Ammon's horn (tissue), 1 donor: ENCODE measurements at places on chromosomes 1 and 21.

- DNase-seq: no peak
Observed at GRCh38 chr1:30696831-30697230, 26.6 kb downstream of the MATN1 start.

DNA sequence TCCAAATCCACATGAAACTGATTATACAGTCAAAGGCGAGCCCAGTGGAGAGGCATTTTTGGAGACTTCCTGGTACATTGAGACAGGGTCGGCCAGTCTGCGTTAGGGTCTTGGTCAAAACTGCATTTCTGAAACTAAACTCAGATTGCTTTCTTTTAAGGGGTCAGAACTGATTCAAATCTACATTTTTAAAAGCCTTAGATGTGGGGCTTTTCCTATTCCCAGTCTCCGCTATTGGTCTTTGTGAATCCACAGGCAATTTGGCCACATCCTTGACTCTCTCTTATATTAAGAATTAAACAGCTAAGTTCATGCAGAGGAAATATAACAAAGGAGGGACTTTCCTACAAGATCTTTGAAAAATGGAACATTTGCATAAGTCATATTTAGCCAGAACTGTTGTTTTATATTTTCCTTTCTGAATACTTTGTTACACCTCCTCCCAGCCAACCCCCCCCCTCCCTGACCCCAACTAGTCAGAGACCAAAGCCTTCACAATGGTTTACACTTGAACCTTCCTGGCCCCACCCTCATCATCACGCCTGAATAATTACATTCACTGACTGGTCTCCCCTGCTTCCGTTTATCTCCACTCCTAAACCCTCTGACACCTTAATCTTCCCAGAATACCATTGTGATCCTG, 30.9 kb downstream of the SELL start:
- DNase-seq: no peak

DNA sequence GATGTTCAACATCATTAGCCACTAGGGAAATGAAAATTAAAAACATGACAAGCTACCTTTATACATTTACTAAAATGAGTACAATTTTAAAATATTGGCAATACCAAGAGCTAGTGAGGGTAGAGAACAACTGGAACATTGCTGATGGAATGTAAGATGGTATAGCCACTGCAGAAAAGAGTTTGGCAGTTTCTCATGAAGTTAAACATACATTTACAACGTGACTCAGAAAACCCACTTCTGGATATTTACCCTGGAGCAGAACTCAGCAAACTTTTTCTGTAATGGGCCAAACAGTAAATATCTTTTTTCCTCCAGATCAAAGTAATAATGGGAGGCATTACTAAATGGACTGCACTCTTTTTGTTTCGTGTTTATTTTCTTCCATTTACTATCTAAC, 22.1 kb downstream of the LPGAT1 start:
- no peak for DNase-seq

DNA sequence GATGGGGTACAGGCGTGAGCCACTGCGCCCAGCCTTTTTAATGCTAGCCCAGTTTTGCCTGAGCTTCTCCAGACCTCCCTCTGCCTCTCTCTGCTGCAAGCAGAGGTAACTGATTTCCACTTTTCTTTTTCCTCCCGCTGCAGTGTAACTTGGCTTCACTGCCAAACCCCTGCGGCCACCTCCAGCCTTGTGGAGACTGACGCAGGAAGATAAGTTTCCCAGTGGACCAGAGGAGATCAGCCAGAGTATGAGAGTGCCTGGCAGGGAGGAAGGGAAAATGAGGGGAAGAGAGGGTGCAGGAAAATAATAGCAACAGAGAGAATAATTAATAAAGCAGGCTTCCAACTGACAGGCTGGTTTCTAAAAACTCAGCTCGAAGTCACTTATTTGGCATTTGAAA, 143.7 kb downstream of the PCNX2 start:
- DNase-seq: no peak

DNA sequence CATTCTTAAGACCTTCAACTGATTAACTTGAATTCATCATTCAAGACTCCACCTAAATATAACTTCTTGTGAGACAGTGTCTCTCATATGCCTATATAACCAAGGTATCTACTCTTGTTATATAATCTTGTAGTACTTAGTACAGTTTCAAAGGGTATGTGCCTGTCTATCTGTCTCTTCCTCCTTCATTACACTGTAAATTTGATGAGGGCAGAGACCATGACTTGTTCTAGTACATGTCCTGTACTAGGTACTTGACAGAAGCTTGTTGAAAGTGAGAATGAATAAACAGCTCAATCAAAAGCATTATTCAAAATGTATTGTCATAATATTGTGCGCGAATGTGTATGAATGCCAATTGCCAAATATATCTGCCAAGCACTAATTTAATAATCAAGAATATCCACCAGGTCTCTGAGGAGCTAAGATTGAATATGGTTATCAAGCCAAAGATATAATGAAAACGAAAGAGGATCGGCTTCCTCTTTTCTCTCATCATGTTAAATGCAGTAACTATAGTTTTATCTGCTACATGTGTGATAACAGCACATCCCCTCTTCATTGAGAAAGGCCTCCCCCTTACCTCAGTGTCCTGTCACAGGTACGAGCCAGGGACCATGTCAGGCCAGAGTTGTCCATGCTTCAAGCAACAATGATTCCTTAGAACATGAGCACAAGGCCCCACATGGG, 117.3 kb downstream of the UCHL5 start:
- DNase-seq: no peak

- DNase-seq: no peak
Observed at GRCh38 chr1:234918181-234918841, 210.3 kb downstream of the TOMM20 start.

DNA sequence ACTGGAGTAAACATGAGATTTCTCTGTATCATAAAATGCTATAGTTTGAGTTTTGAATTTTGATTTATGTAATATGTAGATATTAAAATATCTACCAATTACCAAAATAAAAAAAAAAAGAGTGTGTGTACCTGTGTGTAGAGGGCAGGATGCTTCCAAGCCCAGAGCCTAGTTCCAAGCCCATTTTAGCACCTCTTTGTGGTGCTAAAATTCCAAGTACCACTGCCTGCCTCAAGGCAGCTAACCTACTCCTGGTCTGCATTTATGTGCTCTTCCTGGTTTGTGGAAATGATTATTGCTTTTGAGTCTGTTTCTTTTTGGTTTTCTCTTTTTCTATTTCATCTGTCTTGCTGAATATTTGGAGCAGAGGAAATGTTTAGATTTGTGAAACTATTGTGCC, 8.7 kb upstream of the POU2F1 start:
- DNase-seq: no peak

DNA sequence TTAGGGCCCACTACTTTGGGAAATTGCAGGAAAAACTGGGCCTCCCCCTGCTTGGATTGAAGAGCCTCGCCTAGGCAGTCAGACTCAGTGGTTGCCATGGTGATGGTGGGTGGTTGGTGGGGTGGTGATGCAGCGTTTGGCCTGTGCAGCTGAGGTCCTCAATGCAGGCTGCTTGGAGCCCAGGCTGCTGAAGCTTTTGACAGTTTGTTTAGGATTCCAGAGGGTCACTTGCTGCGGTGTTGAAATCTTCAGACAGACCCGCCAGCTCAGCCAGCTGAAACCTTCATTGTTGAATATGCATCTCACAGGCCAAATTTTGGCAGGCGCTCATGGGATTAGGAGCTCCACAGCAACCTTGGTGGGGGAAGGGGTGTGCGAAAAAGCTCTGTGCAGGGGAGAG, 67.9 kb downstream of the CACNA1E start:
- peak; percentile 91 for DNase-seq
